ENCODE measurements at places on chromosomes 6 and 20.
A peak's percentile ranks its signal among the peaks of the same experiment; 100 is the strongest.

GRCh38 chr20:46552460-46553420 lies 2.3 kb upstream of the OCSTAMP start:
- DNase-seq, result peak; percentile 89

GRCh38 chr20:54078296-54078984 lies 8.0 kb upstream of the BCAS1 start:
- DNase-seq, result peak; percentile 57

DNA sequence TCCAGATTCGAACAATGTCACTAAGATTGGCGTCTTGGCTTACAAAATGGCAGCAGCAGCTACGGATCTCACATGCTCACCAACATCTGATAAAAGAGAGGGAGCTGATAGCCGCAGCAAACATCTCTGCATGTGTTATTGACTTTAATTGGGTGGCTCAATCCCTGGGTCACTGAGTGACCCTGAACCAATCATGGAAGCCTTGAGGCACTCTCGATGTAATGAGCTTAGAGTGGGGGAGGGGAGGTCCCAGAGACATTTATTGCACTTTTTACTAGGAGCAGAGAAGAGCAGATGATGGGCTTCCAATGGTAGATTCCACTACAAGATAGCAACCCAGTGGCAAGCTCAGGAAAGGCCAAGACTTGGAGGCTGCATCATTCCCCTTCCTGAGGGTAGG lies 238.7 kb downstream of the BMP7 start:
- no peak for DNase-seq

GRCh38 chr20:58128635-58129625 lies 99.5 kb downstream of the ANKRD60 start:
- no peak for DNase-seq

- no peak for DNase-seq
These were observed 27.1 kb upstream of the PHACTR3 start for GRCh38 chr20:59577037-59577808.

GRCh38 chr20:59123678-59124255 lies 39.9 kb upstream of the ZNF831 start:
- no peak for DNase-seq

DNA sequence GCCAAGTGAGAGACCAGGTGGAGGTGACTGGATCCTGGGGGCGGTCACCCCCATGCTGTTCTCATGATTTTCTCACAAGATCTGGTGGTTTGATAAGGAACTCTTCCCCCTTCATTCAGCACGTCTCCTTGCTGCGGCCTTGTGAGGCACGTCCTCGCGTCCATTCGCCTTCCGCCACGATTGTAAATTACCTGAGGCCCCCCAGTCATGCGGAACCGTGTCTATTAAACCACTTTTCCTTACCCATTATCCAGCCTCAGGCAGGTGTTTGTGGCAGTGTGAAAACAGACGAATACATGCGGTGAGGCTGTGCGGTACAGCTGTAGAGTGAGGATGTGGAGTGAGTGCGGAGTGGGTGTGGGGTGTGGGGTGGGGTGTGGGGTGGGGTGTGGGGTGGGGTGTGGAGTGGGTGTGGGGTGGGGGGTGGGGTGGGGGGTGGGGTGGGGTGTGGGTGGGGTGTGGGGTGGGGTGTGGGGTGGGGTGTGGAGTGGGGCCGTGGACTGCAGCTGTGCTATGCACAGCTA lies 12.1 kb upstream of the NTSR1 start:
- no peak for DNase-seq

DNA sequence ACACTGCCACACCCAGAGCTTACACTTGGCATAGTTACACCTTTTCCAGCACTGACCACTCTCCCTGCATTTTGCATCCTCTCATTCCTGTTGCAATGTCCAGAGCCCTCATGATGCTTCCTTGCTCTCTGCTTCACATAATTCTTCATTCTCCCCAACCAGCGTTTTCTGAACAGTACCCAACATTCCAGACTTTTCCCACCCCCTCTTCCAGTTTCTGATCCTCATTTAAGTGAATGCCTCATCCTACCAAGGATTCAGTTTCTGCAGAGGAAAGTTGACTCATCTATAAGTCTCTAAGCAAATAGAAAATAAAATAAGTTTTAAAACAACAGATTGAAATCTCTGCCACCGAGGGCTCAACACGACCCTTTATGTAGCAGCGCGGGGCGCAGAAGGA lies 321.3 kb upstream of the TCF21 start:
- DNase-seq, result no peak

DNA sequence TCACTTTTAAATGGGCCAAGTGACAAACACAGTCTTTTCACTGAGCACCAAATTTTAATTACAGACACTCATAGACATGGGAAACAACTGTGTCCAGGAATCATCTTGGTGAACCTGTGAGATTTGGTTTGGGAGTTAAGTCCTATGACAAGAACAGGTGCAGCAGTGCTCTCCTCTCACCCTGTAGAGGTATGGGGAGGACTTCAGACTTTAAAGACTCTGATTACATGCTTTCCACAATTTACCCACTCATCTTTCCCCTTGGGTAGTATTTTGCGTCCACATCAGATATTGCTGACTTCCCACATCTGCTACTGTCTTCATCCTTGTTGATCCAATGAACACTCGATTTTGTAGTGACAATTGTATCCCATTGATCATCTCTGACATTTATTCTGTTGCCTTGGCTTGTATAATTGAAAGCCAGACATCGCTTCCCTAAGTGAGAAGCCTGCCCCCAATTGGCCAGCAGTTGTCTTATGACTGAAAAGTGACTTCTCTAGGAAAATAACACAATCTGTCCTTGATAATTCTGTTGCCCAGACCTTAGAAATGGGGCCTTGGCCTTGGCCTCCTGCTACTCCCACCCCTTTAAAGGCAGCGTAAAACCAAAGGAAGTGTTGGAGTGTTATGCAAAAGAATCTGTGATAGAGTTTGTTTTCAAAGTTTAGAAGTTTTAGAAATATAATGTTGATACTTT lies 40.0 kb downstream of the TXLNB start:
- DNase-seq, result no peak

GRCh38 chr6:9405369-9405768 lies 970.0 kb upstream of the SLC35B3 start:
- no peak for DNase-seq

- DNase-seq, result no peak
These were observed 235.1 kb upstream of the UFL1 start for GRCh38 chr6:96286503-96286902.

GRCh38 chr20:5923493-5923892 lies 26.8 kb downstream of the TRMT6 start:
- DNase-seq, result no peak

DNA sequence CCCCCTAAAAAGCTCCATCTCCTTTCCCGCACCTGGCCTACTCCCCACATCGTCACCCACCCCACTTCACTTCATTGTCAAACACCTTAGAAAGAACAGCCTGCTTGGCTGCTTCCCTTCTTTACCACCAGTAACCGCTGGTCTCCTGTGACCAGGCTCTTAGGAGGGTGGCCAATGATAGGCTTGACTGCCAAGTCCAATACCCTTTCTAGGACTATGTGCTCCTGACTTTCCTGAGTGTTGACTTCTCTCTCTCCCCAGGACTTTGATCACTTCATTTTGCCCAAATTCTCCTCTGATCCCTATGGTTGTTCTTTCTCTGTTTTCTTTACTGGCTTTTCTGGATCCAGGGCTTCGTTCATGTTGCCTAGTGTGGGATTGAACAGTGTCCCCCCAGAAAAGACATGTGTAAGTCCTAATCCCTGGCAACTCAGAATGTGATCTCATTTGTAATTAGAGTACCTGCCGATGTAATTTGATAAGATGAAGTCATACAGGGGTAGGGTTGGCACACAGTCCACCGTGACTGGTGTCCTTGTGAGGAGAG lies 254.0 kb downstream of the GMDS start:
- no peak for DNase-seq

GRCh38 chr20:59010321-59010994 lies 3.4 kb upstream of the CTSZ start:
- no peak for DNase-seq

DNA sequence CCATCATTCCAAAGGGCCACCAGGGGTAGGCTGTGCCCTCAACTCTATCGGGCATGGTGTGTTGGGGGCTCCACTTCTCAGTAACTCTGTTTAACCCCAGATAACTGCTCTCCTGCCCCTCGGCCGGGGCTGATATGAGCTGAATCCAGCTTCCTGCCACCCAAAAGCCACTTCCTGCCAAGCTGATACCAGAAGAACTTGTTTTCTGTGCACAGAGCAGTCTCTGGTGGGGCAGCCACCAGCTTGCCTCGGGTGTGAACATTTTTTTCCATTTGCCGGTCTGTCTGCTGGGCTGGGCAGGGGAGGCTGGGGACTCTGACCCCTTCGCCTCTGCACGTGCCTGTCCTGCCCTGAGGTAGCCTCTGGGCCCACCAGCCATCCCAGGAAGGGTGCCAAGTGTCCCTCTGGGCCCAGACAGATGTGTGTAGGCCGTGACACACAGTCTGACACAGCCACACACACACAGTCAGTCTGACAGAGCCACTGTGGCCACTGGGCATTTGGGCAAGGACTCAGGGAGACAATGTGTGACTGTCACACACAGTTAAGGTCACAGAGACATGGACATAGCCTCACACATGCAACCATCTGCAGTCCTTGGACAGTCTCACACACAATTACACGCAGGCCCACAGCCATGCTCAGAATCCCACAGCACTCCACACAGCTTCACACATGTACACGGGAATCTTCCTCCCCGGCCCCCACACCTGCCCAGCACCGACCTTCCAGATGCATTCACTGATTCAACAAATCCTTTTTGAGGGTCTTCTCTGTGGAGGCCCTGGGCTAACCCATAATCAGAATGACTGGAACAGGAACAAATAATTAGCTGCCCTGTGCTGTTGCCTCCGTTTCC lies 45.1 kb downstream of the NOL4L start:
- peak; percentile 89 for DNase-seq

DNA sequence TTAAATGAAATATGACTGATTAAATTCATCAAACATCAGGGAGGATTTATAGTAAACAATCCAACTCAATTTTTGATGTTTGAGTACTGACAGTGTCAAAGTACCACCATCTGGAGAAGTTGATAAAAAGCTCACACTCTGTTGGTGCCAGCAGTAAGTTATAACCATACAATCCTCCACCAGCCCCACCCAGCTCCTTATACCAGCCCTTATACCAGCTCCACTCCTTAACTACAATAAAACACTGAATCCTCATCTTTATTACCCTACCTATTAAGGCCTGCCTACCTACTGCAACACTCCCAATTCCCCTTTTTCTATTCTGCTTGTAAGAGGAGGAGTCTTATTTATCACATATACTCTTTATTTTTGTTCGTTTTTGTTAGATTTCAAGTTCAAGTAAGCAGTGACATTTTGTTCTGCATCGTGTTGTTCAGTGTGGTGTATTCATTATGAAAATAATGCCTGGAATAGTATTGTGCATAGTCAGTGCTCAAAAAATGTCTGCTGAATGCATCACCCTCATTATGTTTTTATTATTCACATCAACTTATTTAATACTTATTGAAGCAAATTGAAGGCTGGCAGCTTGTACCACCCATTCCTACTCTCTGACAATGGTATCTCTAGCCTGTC lies 954.7 kb upstream of the ADGRB3 start:
- DNase-seq, result no peak

DNA sequence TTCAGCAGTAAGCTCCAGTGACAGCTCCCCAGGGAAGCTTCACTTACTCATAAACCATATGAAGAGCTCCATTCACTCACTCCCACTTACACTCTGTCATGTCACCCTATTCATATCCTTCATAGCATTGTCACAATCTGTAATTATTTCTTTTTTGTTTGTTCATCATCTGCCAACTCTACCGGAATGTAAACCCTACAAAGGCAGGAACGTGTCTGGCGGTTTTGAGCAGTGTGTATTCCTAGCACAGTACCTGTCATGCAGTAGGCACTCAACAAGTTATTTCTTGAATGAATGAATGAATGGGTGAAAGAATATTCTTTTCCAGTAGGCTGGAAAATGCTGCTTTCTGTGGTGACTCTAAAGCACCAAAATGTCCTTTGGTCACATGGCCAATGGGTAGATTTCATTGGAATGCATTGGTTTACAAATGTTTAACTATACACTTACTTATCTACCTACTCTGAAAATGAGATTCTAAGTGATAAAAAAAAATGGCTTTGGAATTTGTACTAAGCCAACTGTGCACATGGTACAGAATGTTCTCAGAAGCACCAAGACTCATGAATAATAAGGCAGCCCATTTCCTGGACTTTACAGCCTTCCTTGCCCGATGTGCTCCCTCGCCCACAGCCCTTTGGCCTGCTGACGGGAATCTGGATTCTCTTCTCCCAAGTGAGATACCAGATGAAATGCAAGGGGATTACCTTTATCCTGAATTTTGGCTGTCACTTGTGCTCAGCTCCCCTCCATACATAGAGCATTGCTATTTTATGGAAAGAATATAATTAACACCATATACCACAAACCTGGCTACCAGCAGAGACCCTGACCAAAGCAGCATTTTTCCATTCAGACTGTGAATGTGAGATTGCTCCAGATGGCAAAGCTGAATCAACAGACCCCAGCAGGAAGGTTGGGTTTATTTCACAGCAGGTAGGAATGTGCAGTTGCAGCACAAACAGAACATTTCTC lies 273.3 kb downstream of the ALDH8A1 start:
- DNase-seq, result no peak

DNA sequence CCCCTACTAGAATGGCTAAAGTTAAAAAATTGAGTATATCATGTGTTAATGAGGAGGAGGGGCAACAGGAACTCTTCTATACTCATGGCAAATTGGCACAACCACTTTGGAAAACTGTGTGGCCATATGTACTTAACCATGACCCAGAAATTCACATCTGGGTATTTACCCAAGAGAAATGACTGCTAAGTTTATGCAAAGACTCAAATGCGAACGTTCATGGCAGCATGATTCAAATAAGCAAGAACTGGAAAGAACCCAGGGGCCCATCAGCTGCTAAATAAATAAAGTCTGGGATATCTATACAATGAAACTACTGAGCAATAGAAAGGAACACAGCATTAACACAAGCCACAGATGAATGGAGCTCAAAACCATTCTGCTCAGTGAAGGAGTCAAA lies 107.6 kb downstream of the MYLK4 start:
- no peak for DNase-seq

- peak; percentile 23 for DNase-seq
These were observed 92.4 kb downstream of the SCML4 start for GRCh38 chr6:107731422-107732319.

- DNase-seq, result no peak
These were observed 247.8 kb downstream of the CD83 start for GRCh38 chr6:14365393-14365792.

DNA sequence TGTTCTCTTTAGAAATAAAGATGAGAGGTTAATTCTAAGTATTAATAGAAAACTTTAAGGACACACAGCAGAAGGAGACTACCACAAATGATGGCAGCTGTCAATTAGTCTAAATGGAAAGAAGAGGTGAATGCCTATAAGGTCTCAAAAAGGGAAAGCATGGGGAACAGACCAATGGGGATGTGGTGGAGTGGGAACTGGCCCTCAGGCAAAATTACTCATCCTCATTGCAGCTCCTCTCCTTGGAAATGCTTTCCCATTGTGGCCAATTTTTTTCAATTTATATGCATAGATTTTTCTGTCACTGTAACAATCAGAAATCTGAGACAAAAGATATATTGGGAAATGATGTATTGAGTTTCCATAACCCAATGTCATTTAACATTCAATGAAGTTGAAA lies 222.9 kb upstream of the DEFB112 start:
- no peak for DNase-seq

- DNase-seq, result no peak
These were observed 201.7 kb upstream of the RREB1 start for GRCh38 chr6:6905961-6906518.
